ENCODE measurements at places on chromosomes 2 and 18.

DNA sequence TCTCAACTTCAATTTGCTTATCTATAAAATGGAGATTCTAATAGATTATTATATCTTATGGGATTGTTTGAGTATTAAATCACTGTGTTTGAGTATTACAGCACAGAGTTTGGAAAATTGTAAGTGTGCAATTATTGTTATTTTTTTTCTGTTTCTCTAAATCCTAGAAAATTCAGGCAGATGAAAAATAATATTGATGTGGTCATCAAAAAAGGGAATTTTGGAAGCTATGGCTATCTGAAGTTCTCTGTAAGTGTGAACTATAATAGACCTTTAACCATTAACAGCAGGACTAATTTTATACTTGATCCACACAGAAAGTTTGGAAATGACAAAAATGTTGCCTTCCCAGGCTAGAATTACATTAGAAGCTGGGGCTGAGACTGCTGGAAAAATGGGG lies 393.2 kb downstream of the SUCLG1 start:
- DNase-seq = no peak

- no peak for DNase-seq
Observed at GRCh38 chr2:187890690-187891089, 336.5 kb upstream of the TFPI start.

- DNase-seq = no peak
Observed at GRCh38 chr2:190847504-190848081, 33.0 kb upstream of the GLS start.

GRCh38 chr2:96602330-96602823 lies 35.7 kb downstream of the KANSL3 start:
- DNase-seq = no peak

DNA sequence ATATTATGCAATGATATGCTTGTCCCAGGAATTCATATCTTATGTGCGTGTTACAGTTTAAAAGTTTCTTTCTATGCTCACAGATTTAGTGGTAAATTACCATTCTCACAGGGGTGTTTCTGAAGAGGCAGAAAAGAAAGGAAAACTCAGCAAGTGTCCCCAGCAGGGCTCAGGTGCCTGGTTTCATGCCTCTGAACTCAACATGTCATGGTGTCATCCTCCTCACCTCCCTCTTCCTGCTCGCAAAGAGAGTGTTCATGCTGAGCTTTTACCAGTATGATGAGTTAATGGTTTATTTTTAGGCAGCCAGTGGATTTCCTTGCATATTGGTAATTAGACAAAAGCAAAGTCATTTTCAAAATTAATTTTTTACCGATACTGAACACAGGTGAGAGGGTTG lies 492.9 kb upstream of the ZEB2 start:
- DNase-seq = no peak

Data from D721Med (cell line).